ENCODE measurements at places on chromosomes 12 and 14.
A peak's percentile ranks its signal among the peaks of the same experiment; 100 is the strongest.

DNA sequence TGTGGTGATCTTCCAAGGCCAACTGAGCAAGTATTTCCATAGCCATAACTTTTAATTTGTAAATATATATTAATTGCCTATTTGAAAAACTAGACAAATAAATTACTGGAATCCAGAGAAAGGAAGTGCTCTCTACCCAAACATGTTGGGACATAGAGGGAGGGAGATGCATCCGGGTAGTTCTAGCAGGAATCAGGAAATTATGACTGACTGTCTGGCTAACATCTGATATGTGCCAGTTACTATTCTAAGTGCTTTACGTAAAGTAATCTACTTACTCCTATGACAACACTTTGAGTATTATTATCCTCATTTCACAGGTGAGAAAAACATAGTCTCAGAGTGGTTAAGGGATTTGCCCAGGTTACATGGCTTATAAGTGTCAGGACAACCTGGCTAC lies 147.7 kb upstream of the VASH1 start:
- DNase-seq: no peak

DNA sequence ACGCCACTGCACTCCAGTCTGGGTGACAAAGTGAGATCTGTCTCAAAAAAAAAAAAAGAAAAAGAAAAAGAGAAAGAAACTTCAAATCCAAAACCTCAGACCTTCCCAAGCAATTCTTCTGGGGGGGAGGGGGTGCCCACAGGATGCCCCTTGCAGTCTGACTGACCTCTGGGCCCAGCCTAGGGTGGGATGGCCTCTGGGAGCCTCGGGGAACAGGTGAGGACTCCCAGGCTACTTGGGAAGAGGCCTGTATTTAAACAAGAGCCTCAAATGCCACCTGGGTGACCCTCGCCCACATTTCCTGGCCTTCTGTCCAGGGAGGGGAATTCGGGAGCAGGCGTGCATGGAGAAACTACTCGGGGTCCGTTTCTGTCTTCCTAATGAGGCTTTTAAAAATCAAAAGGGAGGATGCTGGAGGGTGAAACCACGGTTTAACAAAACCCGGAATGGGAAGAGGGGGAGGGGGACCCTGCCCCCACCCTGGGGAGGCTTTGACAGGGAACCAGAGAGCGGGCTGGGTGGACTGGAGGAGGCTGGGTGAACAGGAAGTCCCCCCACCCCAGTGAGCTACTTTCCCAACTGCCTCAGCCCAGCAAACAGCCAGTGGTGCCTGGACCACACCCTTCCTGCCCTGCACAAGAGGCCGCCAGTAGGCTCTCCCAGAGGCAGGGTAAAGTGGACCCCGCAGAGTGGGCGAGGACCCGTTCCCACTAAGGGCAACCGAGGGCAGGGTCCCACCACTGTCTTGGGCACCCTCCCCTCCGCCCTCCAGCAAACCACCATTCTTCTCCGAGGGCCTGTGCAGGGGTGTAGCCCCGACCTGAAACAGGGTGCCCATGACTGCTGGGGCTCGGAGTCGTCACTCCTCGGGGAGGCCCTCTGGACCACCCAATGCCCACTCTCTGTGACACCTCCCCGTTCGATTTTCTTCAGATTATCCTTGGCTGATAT lies 1.5 kb upstream of the FBRSL1 start:
- peak; percentile 31 for DNase-seq

GRCh38 chr12:15932971-15933370 lies 21.8 kb downstream of the DERA start:
- no peak for DNase-seq

DNA sequence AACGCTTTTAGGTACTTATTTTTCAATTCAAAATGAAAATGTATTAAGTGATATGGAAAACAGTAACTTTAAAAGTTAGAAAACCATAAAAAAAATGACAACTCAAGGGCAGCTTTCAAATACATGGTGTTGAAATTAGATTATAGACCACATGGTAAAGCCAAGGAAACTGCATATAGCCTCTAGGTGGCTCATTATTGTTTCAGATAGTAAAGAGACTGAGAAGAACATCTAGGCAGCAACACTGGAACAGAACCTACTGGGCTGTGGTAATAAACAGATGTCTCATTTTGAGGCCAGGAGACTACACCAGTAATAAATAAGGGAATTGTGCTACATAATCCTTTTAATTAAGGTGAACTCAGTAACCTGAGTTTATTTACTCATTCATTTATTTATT lies 13.0 kb downstream of the FBXO33 start:
- DNase-seq: no peak

DNA sequence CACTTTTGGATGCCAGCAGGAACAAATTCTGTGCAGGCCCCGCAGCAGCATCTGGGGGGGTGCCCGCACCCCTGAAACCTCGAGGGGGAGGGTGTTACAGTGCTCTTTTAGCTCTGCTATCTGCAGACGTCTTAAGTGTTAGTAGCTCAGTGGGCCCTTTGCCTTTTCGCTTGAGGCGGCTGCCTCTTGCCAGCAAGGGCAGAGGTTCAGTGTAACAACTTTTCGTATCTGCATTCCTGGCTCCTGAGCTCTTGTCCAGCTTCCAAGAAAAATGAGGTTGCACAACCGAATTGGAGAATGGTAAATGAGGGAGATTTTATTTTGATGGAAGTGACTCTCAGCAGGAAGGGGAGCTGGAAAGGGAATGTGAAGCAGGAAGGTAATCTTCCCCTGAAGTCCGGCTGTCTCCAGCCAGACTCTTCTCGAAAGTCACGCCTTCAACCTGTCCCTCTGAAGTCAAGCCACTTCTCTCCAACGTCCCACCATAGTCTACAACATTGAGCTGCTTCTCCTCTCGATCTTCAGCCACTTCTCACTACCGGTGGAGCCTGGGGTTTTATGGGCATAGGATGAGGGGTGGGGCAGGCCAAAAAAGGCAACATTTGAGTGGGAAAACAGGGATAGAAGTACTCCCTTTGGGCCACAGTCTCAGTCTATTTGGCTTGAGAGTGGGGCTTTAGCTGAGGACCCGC lies 17.8 kb downstream of the TAS2R50 start:
- peak; percentile 2 for DNase-seq

DNA sequence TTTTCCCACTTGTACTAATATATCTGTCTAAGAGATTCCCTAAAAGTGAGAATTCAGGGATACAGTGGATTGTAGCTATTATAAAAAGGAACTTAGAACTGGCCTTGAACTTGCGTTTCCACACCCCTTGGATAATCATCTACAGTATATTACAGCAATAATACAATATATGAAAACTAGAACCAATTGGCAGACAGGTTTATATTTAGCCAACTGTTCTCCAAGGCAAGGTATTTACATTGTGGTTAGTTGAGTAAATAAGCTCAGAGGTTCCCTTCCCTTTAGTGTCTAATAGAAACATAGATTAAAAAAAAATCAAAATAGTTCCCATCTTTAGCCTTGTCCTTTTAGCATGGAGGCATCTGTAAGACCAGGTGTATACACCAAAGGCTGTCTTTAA lies 42.1 kb downstream of the LIMA1 start:
- no peak for DNase-seq

DNA sequence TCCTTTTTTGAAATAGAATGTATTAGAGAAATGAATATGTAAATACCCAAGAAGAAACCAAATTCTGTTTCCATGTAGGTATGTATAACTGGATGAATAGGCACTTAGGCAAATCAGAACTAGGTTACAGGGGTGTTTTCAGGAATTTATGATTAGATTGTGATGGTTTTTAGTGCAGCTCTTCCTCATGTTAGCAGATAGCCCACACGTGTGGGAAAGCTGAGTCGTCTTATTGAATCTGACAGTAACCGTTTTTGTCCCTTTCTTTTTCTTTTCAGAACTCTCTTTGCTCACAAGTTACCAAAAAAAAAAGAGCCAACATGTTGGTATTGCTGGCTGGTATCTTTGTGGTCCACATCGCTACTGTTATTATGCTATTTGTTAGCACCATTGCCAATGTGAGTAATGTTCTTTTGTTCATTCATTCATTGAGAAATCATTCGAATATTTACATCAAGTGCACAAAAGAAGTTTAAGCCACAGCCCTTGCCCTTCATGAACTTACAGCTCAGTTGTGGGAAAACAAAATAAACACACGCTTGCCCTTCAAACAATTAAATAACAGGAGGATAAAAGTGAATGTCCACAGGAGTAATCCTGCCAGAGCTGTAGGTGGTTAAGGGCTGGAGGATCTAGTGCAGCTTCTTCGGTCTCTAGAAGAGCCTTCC lies 14.8 kb downstream of the EMP1 start:
- no peak for DNase-seq

- DNase-seq: no peak
Measured at GRCh38 chr14:53553221-53553620, 400.1 kb upstream of the DDHD1 start.

Measured in umbilical cord (tissue), 2 donors.